ENCODE measurements at places on chromosomes 11 and 22.

DNA sequence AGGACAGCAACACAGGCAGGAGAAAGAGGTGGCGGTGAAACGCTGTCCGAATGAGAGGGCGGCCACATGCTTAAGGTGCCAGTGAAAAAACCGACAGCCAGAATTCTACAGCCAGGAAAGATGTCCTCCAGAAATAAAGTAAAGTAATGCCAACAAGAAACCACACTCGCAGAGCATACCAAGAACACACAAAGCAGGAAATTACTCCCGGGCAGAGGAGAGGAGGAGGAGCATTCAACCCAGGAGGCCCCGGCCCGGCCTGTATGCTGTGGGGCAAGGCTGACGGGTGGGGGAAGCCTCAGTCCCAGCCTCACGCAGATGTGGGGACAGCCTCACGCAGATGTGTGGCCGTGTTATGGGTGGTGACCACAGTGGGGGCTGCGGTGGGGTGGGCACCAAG is 28.0 kb downstream of the CHID1 start:
- no peak for DNase-seq

DNA sequence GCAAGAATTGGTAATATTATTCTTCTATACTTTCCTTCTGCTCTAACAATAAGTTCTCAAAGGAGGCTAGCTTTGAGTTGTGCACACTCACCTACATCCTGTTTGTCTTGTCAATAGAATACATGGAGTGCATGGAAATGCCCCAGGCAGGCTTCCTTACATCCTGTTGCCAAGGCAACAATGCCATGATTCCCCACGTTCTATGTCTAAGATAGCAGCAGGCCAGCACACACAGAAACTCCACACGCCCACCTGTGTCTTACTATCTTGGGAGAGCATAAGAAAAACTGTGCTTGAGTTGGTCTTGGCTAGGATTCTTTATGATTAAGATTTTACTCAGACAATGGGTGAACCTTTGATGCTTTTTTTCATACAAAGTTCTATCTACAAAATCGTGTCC is 379.2 kb downstream of the AASDHPPT start:
- DNase-seq = no peak

DNA sequence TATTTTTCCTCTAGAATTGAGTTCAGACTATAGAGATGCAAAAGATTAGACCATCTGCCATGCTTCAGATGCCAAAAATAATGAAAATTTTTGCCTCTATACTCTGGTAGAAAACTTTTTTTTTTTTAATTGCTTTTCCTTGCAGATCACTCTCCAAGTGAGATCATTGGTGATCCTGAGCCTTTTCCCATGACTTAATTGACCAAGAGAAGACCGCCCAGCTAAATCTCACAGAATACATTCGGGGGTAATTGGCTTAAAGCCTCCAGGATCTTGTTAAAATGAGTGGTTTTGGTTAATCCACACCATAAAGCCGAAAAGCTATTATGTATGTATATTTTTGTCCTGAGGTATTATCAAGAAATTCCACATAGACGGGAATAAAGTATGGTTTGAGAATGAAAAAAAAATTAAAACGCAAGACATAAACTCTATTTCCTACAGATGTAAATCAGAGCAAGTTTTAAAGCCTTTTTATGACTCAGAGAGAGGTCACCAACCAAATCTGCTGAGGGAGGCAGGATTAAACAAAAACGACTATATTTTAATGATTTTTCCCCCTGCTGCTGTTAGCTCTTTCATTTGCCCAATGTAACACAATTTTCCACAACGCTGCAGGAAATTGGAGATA is 64.0 kb downstream of the PARVA start:
- DNase-seq = no peak

DNA sequence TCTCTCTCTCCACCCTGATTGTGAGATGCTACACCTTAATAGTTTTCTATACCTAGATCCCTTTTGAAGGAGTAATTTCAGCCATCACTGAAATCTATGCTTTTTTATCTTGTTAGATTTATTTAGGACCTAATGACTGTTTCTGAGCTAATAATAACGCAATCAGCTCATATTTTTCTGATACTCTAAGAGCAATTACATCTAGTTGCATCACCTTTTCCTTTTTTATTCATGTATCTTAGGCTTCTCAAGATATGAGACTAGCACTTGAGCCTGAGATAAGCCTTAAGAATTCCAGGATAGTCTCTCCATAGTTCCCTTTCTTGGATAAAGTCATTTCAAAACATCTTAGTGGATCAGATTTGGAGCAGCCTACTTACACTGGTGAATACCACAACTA is 25.1 kb upstream of the CAVIN3 start:
- DNase-seq = no peak

DNA sequence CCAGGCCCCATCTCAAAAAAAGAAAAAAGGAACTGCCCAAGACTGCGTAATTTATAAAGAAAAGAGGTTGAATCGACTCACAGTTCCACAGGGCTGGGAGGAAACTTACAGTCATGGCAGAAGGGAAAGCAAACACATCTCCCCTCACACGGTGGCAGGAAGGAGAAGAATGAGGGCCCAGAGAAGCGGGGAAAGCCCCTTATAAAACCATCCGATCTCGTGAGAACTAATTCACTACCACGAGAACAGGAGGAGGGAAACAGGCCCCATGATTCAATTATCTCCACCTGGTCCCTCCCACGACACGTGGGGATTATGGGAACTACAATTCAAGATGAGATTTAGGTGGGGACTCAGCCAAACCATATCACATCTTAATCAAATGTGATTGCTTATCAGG is 82.2 kb downstream of the BUD13 start:
- DNase-seq = no peak
